ENCODE measurements at places on chromosomes 12 and 14.

DNA sequence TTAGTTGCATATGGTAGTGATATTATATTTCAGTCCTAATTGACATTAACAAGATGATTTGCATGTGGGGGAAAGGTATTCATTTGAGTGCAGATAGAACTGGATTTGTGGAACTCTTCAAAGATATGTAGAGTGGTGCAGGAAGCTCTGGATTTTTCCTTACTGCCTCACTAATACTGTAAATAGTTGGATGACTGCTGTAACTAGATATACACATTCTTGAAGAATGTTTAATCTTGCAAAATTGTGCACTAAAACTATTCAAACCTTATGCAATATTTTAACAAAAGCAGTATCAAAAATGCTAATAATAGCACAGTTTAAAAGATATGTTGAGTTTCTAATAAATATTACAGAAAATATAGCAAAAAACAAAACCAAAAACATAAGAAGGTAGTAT is 43.1 kb upstream of the ATF7IP start:
- peak; percentile 11 for DNase-seq

- DNase-seq: peak; percentile 40
Observed at GRCh38 chr14:77023001-77023996, 5.2 kb downstream of the IRF2BPL start.

DNA sequence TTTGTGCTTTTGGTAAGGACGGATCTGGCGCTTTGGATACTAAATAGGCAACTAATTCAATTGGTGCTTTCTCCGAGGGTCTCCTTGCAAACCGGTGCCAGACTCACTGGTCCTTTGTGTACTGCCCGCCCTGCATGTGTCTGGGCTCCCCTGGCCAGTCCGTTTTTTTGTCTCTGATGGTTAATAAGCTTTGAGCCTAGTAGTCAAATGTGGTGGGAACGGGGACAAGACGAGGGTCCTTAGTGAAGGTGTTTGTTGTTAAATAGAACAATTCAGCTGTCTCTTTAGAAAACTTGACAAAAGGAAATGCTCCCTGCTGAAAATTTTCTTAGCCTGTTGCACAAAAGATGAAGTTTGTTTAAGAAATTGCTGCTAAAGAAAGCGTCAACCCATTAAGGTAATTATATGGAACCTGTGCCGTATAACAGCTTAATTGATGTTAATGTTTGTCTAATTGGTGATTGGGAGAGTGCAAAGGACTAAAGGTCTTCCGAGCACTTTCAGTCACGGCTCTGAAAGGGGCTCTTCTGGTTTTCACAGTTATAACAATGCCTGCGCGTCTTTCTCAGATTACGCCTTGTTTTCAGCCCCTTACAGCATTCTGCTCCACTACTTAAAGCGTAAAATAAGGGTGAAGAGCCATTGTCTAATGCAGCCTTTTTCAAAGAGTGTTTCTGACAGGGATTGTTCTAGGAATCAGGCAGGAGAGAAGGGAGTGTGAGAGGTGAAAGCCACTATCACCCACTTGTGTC is 537.4 kb downstream of the PRKD1 start:
- DNase-seq: no peak

GRCh38 chr12:2691345-2692071 is 103.3 kb upstream of the FKBP4 start:
- no peak for DNase-seq

DNA sequence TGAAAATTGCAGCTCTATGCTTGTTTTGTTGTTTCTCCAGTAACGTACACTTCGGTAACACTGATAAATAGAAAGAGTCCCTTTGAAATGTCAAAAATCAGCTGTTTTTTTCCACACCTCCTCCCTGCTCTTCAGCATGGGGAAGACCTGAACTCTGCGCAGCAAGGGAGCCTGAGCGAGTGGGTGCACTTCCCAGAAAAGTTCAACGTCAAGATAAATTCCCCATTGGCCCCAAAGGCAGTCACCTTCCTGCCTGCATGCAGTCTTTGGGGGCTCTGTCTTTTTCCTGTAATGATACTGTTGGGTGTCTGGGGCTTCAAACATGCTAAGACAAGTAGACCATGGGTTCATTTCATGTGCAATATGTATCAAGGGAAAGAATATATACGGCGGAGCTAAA is 8.8 kb upstream of the FOXG1 start:
- no peak for DNase-seq

GRCh38 chr12:128531170-128531569 is 264.2 kb downstream of the TMEM132C start:
- DNase-seq: no peak

DNA sequence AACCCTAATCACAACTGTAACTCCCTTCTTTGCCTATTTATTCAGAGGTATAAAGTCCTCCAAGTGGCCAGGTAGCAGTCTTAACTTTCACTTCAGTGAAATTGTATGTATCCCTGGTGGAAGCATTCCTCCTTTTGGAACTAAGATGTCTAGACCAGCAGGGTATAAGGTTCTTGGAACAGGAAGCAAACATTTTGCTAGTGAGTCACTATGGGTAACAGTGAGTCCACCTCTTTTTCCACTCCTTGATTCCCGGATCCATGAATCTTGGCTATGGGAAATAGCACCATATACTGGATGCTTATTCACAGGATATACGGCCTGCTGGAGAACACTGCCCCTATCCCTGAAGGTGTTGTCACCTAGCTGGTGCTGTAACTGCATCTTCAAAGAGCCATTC is 80.2 kb downstream of the KCNA5 start:
- peak; percentile 79 for DNase-seq

DNA sequence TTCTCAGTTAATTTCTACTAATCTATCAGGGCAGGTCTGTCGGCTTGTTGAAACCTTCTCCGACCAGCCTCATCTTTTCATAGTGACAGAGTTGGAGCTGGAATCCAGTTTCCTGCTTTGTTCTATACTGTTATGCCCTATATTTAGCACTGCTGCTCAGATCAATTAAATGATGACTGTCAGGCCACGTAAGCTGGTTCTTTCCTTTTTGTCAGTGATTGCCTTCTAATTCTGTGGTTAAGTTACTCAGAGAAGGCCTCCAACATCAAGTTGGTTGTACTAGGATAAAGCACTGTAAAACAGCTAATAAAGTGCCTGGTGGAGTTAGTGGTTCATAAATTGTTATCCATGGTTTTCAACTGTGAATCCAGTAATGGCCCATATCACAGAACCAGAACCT is 22.6 kb downstream of the DERA start:
- DNase-seq: peak; percentile 21

GRCh38 chr12:92089559-92089958 is 56.1 kb downstream of the BTG1 start:
- DNase-seq: no peak

- peak; percentile 27 for DNase-seq
Observed at GRCh38 chr12:20128928-20129327, 239.4 kb upstream of the PDE3A start.

- DNase-seq: peak; percentile 18
Observed at GRCh38 chr12:130838284-130838950, 633 bp downstream of the STX2 start.

DNA sequence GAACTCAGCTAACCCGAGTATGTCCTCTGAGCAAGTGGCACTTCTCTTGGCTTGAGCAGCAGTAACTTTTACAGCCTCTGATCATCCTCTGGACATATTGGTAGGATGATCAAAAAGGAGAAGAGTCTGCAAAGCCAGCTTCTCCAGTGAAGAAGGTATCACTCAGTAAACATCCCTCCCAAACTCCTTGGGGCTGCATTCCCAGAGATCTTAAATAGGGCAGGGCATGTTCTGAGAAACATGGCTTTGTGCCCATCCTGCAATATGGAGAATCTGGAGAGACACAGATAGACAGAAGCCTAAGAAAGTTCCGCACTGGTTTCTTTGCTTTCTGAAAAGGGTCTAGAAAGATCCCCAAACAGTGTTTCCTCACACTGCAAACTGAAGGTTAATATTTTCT is 65.4 kb downstream of the RBM19 start:
- DNase-seq: no peak
